Ascending aorta (tissue), 2 donors: ENCODE measurements at places on chromosomes 3 and 15.

DNA sequence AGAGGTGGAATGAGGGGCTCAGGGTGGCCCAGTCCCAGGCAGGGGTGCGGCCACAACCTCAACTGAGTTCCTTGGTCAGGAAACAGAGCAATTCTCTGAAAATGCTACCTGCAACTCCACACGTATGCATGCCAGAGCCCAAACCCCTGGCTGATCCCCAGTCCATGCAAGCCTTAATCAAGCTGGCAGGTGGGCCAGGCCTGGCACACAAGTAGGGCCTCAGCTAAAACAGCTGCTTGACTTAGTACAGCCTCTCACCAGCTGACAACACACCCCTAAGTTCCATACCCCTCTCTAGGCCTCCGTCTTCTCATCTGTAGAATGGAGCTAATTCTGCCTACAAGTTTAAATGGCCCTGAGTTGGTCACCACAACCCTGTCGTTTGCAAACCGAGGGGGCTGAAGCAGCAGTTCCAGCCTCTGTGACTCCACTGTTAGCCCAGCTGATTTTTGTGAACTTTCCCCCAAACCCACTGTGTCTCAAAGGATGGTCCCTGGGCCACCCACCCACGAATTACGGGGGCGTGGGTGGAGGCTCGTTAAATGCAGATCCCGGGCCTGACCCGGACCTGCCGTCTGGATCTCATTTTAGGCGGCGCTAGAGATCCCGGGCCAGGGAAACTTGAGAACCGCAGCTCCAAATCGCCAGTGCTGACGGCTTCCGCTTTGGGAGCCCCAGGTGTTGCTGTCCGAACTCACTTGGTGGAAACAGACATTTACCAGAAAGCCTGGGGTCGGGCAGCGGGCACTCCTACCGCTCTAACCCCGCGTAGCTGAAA, 927 bp downstream of the CHDH start:
- DNase-seq = no peak

DNA sequence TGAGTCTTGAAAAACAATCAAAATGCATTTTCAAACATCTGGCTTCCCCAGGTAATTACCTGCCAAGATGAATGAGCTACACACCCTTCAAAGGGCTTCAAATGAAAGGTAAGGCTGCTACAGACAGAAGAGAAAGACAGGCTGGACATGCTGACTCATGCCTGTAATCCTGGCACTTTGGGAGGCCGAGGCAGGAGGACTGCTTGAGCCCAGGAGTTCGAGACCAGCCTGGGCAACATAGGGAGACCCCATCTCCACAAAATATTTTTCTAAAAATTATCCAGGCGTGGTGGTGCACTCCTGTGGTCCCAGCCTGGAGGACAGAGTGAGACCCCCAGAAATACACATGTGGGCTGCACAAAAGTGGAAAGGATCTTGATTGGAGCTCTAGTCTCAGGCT, 14.5 kb upstream of the ZFYVE19 start:
- DNase-seq = no peak

DNA sequence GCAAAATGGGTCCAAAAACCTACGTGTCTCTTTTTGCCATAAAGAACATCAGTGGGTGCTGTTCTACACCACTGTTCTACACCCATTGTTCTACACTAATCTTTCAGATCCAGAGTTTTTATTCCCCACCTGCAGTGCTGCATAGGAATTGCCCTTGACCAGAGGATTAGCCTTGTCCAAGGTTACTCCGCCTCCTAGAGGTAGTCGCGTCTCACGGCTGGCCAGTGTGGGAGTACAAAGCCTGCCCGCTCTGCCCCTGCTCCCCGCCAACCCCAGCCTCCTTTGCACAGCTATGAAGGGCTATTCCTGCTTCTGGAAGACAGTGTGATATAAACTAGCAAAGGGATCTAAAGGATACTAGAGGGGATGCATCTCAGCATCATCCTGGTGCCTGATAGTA, 222.1 kb upstream of the LMCD1 start:
- no peak for DNase-seq

DNA sequence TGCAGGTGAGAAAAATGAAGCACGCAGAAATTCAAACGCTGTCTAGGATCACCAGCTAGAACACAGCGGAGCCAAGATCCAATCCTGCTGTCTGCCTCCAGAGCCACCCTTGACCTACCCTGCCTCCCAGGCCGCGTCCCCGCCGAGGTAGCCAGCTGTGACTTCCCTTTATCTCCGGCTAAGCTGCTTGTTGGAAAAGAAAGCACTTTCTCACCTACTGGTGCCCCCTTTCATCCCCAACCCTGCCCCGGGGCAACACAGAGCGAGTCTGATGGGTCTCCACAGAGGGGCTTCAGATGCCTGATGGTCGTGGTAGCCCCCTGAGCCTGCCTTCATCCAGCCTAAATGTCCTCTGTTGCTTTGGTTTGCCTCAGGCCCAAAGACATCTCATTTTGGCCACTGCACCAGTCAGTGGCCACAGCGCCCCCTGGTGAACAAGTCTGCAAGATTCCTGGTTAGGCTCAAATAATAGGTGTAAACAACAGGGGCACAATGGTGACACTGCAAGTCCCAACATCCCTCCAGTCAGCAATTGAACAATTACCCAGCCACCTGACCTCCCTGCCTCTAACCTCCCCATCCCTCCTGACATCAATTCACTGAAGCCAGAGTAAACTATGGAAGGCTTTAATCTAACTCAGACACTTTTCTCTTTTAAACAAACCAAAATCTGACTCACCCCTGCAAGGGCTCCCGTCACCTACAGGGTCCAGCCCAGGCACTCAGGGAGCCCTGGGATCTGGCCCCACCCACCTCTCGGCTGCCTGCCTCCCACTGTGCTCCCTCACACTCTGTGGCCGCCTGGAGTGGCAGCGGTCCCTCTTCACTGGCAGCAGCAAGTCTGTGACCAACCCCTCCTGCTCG, 27.3 kb upstream of the BCL2L10 start:
- no peak for DNase-seq

- DNase-seq = peak; percentile 81
Measured at GRCh38 chr3:43155464-43156121, 49.7 kb upstream of the POMGNT2 start.

- DNase-seq = no peak
Measured at GRCh38 chr15:101135532-101136166, 116.2 kb downstream of the CHSY1 start.

DNA sequence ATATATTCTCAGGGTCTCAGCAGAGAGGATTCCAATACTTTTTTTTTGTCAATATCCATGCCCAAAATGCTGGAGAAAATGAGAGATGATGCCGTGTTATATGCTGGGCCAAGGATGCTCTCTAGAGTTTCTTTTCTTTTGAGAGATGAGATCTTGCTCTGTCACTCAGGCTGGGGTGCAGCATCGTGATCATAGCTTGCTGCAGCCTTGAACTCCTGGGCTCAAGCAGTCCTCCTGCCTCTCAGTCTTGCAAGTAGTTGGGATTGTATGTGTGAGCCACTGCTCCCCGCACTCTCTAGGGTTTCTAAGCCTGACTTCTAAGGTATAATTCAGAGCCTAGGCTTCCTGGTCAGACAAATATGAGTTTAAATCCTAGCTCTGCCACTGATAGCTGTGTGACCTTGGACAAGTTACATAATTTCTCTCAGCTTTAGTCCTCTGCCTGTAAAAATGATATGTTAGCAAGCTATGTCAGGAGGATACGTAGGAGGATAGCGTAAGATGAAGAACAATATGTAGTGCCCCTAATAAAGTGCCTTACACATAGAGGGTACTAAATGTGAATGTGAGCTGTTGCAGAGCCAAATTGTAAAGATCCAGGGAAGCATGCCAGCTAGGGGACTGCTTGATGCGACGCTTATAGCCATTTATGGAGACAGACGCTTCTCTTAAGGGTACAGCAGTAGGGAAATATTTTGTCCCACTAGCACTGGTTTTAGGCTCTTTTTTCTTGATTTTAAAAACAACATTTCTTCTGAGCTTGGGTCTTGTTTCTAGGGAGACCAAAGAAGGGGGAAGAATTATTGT, 7.4 kb downstream of the STARD9 start:
- no peak for DNase-seq

DNA sequence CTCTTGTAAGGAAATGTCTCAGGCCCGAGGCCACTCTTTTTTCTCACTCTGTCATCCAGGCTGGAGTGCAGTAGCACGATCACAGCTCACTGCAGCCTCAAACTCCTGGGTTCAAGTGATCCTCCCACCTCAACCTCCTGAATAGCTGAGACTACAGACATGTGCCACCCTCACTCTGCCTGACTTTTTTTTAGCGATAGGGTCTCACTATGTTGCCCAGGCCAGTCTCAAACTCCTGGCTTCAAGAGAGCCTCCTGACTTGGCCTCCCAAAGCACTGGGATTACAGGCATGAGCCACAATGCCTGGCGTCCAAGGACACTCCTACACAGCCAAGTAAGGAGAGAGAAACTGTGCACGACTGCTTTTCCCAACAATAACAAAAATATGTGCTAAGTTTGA, 7.6 kb downstream of the ZNF445 start:
- no peak for DNase-seq

DNA sequence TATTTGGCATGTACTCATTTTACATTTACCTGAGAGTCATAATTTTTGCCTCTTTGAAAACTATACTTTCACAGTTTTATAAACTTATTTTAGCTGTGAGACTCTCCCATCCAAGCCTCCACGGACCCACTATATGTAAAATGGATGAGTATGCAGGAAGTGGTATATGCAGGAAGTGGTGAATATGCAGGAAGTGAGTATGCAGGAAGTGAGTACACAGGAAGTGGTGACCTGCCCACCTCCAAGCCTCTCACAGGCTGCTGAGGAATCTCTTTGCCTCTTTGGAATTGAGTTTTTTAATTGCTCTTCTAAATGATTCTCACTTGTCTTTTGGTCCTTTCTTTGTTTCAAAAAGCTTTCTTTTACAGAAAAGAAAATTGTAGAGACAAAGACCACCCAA, 85.2 kb downstream of the KBTBD8 start:
- no peak for DNase-seq

- no peak for DNase-seq
Measured at GRCh38 chr3:4504340-4505261, 11.5 kb downstream of the ITPR1 start.

- DNase-seq = no peak
Measured at GRCh38 chr3:160537729-160538128, 27.6 kb downstream of the KPNA4 start.

DNA sequence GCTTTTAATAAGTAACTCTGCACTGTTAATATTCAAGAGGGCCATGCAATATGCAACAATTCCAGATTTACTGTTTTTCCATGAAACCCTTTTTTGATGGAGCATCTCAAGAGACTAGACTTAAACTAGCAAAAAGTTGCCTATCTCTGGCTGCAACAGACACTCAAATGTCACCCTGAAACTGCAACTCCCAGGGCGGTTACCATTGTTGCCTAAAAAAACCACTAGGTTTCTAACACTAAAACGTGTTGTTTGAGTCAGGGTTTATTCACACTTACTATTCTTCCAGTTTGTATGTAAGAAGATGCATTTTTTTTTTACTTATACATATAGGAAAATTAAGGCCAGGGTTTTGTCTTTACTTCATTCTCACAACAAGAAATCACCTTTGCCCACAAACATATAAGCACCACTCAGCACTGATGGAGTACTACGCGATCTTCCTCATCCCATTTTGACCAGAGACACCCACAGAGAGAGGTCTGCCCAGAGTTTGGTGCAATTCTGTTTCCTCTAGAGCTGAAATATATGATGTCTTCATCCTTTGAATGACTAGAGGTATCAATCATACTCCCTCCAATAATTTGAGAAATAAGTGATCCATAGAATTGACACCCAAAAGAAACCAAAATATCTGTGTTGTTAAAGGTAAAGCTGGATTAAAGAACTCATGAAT, 124.0 kb upstream of the SNTN start:
- DNase-seq = no peak

GRCh38 chr3:10577486-10577885, 72.1 kb upstream of the ATP2B2 start:
- DNase-seq = no peak

DNA sequence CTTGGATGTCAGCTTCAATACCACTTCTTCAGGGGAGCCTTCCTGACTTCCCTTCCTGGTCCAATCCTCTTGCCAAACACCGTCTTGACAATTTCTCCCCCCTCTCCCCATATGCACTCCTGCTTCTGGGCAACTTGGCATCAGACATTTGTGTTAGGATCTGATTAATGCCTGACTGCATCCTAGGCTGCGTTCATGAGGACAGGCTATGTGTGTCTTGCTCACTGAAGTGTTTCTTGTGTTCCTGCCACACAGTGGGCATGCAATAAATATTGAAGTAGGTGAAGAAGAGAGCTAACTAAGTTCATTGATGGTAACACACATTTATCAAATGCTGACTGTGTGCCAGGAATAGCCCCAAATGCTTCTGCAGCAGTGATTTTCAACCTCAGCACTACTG, 36.4 kb upstream of the WNT5A start:
- no peak for DNase-seq

DNA sequence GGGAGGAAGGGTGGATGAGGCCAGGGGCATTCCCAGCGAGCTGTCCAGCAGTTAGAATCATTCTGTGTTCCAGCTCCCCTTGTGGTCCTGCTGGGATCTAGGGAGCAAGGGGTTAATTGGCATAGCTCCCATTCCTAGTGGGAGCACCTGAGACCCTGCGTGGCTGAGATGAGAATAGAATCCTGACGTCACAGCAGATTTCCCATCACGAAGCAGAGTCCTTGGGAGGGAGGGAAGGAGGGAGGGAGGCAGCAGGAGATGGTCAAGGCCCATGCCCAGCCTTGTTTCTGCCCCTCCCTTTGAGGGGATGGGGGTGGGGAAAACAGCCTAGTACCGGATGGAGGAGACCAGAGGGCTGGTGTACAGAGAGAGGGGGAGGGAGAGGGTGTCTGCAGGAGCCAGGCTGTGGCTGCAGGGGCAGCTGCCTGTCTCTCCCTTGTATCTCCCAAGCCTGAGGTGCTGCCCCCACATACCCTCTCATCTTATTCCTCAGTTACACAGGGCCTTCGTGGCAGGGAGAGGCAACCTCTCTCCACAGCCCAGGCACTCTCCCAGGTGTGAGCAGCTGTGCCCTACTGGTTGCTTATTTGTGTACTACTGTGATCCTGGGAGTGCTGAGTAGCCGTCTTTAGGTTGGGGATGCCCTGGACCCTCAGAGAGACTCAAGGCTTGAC, 5.4 kb downstream of the TYRO3 start:
- no peak for DNase-seq

DNA sequence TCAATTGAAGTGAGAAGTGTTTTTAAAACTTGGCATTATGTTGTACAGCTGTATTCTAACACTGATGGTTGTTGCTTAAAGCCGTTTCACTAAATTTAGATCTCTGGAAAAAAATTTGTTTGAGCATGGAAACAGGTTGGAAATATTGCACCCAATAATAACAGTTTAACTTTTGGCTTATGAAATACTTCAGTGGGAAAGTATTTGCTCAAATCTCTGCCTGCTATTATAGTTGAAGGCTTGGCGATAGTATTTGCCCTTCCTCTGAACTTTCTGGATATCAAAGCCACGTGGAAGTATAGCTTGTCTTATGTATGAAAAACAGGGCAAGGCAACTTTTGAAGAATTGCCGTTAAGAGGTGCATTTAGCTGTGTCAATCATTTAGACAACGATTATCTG, 270.3 kb upstream of the LRRFIP2 start:
- no peak for DNase-seq

DNA sequence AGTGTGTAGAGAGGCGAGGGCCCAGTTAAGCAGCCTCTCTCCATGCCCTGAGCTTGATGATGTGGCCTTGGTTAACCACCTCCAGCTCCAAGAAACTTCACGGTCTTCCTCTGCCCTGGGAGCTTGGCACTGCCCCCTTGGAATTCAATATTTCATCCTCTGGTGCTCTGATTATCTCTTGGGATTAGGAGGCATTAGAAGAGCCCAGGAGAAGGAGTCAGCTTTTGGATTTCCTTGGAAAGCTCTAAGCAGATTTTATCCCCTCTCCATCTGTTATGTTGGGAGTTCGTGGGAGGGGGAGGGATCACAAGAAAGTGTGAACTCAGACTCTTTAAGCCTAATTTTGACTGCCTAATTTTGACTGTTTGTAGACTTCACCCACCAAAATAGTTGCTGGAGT, 132.7 kb upstream of the AGBL1 start:
- DNase-seq = no peak
